Fibroblast of mammary gland (primary cell): ENCODE measurements at places on chromosomes 1 and 21.

DNA sequence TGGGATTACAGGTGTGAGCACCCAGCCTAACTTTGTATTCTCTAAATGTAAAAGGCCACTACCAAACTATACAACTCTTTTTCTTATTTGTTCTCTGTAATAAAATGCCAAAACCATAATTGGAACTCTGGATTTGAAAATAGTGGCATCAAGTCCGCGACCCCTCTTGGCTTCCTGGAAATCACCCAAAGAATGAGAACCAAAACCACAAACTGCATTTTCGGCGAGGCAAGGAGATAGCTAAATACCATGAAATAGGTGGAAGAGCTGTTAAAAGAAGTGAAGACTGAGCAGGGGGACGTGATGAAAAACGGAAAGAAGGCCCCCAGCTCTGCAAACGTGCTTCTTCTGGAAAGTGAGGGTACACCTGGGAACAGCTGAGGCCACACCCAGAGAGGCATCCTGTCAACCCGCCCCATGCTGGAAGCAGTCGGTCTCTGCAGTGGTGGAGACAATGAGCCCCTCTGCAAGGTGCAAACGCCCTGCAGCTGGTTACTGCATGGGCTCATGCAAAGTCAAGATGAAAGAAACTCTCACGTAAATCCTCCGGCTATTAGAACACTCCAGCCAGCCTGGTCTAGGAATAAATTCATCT lies 22.5 kb downstream of the VPS26C start:
- no peak for DNase-seq

- DNase-seq = no peak
Measured at GRCh38 chr1:8162168-8162567, 136.1 kb upstream of the ERRFI1 start.

- DNase-seq = no peak
Measured at GRCh38 chr1:154207262-154207661, 1.1 kb upstream of the CFAP141 start.

DNA sequence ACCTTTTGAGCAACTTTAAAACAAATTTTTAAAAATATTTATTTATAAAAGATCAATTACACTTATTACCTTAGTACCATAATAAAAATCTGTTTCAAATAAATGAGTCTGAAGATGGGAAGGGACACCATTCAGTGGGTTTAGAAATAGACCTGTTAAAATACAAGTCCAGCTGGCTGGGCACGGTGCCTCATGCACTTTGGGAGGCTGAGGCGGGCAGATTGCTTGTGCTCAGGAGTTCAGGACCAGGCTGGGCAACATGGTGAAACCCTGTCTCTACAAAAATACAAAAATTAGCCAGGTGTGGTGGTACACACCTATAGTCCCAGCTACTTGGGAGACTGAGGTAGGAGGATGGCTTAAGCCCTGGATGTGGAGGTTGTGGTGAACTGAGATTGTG lies 57.0 kb downstream of the ITSN1 start:
- no peak for DNase-seq

- no peak for DNase-seq
Measured at GRCh38 chr1:112541299-112541698, 32.5 kb downstream of the WNT2B start.

DNA sequence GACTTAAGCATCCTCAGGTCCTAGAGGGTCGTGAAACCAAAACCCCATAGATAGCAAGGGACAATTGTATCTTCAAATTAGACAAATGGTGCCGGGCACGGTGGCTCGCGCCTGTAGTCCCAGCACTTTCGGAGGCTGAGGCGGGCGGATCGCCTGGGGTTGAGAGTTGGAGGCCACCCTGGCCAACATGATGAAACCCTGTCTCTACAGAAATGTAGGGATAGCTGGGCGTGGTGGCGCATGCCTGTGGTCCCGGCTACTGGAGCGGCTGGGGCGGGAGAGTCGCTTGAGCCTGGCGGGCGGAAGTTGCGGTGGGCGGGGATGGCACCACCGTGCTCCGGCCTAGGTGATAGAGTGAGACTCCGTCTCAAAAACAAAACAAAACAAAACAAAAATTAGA lies 780.6 kb downstream of the BRINP3 start:
- DNase-seq = no peak

DNA sequence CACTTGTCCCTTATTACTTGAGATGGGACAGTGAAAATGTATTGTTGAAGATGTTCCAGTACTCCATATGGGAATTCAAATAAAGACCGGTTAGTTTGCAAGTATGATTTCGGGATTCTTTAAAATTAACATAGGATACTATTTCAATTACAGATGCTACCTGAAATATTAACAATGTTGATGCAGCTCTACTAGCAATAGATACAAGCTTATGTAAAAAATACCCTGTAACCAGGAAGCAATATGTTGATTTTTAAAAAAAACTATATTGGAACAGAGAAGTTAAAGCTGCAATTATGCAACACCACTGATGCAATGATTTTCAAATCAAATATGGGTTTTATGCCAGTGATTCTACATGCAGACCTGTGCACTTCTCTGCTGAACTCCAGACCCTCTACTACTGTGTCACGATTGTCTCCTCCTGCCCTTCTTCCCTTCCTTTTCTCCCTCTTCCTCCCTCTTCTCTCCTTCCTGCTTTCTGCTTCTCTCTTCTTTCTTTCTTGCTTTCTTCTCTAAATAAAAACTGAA lies 179.2 kb downstream of the ATP6V1G3 start:
- DNase-seq = peak; percentile 3

- peak; percentile 54 for DNase-seq
Measured at GRCh38 chr1:157948312-157949073, 45.0 kb upstream of the KIRREL1 start.

DNA sequence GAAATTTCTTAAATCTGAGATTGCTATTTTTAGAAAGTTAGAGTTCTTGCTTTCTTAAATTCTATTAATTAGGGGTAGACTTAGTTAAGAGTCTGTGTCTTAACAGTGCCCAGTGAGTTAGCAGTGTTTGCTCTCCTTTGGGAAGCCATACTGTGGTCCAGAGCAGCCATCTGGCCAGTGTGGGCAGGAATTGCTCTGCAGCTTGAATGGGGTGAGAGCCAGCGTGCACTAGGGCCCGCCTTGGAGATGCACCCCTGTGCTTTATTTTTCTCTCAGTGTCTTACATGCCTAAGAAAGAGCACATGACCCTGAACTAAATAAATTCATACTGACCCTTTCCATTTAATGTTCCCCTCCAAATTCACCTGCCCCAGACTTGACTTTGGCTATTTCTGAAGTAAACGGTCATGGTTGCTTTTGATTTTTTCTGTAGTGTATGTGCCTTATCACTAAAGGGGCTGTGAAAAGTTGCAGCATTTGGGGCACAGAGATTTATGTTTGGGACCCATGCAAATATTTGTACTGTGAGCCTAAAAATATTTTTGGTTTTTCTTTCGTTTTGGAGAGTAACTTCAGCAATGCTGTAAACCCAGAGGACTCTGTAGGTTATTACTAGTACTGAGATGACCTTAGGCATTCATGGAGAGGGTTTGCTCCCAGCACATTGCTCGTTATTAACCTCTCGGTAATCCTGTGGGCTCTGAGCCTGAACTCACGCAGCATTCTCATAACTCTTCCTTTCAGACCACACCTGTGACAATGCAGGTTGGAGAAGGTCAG lies 21.3 kb upstream of the KCNQ4 start:
- DNase-seq = no peak

DNA sequence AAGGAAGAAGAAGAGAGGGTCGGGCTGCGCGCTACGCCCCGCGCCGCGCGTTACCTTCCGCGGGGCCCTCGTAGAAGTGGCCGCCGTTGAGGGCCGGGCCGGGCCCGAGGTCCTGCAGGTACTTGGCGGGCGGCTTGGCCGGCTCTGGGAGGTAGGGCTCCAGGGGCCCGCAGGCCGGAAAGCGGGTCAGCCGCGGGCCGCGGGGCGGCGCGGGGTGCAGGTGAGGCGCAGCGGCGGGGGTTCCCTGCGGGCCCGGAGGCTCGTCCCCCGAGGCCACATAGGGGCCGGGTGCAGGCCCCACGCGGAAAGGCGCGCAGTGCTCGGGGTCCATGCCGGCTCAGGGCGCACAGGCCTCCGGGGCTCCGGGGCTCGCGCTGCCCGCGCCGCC lies 196 bp downstream of the ALX3 start:
- DNase-seq = no peak

GRCh38 chr1:92487078-92487605 lies 417 bp upstream of the GFI1 start:
- DNase-seq = no peak

DNA sequence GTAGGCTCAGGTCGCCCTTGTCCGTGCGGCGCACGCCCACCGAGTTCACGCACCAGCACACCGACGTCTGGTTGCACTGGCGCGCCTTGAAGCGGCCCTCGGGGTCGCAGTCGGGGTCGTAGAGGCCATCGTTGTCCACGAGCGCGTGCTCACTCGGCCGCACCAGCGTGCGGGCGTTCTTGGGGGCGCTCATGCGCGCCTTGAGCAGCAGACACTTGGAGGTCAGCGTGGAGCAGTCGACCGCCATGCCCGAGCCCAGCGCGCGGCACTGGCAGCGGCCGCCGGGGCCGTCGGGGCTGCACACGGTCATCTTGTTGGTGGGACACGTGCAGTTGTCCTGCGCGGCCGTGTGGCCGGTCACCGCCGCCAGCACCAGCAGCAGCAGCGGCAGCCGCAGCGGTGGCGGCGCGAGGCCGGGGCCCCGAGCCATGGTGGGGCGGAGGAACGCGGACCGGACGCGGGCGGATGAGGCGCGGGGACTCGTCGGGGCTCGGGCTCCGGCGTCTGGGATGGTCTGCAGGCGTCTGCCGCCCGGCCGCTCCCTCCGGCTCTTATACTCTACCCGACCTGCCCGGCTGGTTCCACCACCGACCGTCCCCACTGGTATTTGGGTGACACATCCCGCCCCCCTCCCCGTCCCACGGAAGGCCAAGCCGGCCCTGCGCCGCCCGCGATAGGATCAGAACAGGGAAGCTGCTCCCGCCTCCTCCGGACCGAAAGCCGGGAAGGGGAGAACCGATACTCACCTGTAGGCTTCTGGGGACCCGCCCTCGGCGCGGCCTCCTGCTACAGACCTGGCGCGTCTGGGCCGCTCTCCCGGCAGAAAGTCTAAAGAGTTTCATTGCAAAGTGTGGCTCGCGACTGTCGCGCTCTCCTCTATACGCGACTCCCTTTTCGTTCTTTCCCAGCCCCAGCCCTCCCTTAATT lies at the start of gene TACSTD2:
Gene TACSTD2, minus strand, starts transcription at position 526 of the 927 bp plus-strand sequence. Its CDS starts 96 bp downstream, at position 430.
- no peak for DNase-seq

DNA sequence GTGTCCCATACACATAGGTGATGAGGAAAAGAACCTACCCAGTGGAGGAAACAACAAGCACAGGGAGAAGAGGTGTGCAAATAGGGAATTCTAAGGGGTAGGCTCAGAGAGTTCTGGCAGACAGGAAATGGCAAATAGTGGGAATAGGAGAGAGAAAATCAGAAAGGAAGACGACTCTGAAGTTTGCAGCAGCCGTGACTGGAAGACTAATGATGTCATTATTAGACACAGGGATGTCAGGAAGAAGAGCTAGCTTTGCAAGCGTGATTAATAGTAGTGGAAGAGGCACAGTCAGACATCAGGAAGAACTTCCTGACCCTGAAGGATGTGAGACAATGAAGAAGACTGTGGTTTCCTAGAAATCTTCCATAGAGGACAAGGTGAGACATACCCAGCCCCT lies 21.1 kb downstream of the DLGAP3 start:
- no peak for DNase-seq

DNA sequence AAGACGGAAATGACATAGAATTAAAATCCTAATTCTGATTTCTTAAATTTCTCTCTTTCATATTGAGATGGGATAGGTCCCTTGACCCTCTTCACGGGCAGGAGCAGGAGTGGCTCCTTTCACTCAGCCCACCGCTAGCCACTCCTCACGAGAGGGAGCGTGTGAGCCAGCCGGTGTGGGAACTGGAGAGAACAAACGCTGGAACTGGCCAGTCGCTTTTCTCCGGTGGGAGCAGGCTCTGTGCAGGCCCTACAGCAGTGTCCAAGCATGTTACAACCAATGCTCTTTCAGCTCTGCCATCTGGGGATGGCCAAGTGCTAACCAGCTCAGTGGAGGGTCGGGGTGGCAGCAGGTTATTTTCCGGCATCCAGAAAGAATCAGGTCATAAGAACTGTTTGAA lies 815.5 kb upstream of the ADGRL4 start:
- no peak for DNase-seq

- DNase-seq = peak; percentile 79
Measured at GRCh38 chr21:38875694-38876492, 70.2 kb downstream of the ETS2 start.

GRCh38 chr21:29329406-29329805 lies 30.7 kb downstream of the BACH1 start:
- no peak for DNase-seq
